ENCODE measurements at places on chromosomes 5 and 9.

DNA sequence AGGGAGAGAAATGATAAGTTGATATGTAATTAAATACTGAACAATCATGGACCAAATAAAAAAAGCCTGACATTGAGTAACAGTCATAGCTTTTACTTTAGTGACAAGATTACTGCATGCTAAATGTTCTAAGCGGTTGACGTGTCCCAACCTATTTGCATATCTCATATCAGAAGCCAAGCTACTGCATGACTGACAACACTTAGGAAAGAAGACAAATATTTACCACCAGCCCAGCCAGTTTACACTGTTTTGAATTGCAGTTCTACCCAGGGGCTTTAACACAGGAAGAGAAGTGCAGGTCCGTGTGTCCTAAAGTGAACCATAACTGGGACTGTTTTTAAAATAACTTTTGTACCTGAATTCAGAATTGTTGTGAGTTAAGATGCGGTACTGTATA is 219.9 kb downstream of the PRDM9 start:
- DNase-seq, result no peak

- DNase-seq, result no peak
Observed at GRCh38 chr5:41790038-41790776, 80.0 kb downstream of the OXCT1 start.

DNA sequence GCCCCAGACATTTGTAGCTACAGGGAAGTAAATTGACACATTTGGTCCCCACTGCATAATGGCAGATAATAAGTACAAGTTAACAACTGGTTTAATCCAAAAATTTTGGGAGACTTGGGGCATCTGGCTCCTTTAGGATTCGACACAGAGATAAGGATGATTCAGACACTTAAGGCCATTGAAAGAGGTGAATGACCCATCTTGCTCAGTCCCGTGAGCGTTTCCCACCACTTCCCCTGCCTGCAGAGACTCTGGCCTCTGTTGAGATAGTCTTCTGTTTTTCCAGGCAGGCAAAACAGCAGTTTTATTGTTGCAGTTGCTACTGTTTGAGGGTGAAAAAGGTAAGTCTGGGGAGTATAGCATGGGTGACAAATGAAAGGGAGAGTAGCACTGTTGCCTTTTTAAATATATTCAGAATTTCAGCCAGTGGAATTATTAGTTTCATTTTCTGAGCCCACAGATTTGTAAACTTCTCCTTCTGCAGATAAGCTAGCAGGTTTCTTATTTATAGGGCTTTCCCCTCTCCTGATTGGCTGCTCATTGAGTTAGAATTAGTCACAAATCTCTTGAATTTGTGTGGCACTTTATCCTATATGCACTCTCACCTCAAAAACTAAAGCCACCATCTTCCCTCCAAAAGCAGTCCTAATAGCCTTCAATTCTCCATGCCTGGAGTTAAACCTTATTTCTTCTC is 19.3 kb downstream of the ACO1 start:
- no peak for DNase-seq

DNA sequence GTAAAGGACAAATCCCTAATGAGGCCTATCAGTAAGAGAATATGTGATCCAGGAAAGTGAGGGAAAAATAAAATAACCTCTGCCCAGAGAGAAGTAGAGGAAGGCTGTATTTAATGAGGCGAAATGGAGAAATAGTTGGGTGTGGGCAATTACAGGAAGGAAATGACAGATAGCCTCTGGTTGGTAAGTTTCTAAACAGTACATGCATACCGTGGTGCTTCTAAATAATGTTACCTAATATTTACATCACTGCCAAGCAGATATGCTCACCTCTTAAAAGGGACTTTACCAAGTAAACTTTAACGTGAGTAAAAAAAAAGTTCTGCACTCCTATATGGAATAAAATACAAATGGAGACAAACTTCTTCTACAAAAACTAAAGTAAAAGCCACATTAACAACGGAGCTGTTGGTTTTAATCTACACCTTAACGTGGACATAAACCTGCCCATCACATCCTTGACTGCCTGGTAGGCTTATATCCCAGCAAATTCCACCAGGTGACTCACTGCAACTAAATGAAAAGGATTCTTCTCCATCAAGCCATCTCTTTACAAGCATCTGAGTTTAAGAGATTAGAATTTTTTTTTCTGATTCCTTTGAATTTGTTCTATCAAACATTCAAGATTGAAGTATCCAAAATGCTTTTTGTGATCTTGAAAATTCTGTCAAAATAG is 12.4 kb downstream of the NFIL3 start:
- no peak for DNase-seq

GRCh38 chr9:2494562-2494961 is 127.0 kb upstream of the VLDLR start:
- no peak for DNase-seq

GRCh38 chr9:126756876-126757415 is 47.9 kb upstream of the ZBTB43 start:
- DNase-seq, result no peak

DNA sequence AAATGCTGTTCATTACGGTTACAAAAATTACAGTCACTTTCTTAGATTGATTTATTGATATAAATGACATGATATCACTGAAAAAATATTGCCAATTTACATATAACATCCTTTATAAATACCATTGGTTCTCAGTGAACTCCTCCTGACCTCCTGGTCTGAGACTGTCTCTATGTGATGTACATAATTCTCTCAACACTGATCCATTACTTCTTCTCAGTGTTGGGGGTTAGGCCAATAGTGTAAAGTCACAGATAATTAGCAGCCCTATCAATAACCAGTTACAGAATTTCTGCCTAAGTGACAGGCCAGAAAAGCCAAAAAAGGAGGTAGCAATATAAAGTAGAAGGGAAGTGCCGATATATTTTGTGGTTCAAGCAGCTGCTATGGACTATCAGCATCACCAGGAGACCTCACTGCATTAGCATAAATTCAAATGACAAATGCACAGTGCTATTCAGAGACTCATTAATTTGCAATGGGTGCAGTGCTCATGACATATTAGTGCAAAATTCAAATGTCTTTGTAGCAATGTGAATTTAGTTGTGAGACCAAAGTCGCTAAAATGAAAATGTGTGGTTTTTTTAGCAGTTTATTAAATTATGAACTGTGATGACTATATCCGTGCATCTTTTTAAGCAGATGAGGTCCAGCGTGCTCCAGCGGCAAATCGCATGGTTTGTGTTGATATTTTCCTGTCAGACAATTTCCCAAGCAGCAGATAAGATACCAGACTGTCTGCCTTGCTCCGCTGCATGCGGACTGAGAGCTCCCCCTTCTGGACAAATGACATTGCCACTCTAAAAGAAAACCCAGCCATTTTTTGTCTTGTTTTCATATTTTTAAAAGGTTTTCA is 144.6 kb downstream of the CETN3 start:
- DNase-seq, result no peak

DNA sequence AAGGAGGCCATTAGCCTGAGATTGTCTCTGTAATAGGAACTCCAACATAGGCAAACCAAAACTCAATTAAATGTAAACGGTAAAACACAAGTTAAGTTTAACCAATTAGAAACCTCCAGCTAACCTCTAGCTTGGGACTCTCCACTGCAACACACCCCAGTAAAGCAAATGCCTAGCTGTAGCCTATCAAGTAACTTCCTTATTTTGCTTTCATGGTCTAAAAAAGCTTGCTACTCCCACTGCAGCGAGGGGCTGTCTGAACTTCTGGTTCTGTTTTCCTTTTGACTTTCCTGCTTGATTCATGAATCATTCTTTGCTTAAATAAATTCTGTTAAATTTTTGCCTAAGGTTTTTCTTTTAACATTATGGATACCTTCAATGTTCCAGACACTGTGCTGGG is 24.4 kb upstream of the C5orf46 start:
- DNase-seq, result no peak

DNA sequence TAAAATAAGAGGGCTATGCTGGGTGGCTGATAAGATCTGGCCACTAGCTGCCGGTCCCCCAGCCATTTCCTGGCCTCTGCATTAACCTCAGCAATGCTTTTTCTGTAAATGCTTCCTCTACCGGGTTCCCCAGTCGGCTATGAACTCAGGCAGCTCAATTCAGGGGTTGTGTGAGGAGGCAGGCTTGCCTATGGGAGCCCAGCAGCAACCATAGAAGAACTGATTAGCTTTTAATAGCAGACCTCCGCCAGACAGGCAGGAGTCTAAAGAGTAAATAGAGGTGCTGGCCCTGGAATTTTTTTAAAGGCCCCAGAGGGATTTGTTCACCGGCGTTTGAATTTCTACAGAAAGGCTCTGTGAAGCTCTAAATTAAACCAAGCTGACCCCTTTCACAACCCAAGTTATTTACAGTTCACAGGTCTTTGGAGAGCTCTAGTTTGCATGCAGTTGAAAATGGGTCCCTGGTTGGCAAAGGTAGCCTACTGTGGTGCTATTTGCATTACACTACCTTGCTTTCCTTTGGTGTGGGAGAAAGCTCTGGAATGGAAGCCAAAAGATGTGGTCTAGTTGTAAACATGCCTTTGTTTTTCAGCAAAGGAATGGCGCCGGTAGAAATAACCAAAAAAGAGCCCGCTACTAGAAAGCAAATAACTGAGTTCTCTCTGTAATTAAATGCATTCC is 289.7 kb upstream of the SEMA6A start:
- DNase-seq, result no peak

DNA sequence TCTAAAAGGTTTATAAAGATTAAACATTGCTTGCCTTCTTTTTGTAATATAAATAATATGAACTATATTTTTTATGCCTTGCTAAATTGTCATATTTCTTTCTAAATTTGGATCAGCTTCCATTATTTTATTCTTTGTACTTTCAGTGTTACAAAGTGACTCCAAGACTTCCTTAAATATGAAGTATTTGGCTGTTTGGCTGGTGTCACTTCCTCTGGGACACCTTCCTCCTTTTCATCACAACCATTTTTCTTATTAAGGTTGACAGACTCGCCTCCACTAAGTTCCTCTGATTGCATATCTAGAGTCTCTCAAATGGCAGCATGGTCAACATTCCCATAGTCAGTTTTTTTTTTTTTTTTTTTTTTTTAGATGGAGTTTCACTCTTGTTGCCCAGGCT is 73.8 kb upstream of the SLC1A1 start:
- no peak for DNase-seq

DNA sequence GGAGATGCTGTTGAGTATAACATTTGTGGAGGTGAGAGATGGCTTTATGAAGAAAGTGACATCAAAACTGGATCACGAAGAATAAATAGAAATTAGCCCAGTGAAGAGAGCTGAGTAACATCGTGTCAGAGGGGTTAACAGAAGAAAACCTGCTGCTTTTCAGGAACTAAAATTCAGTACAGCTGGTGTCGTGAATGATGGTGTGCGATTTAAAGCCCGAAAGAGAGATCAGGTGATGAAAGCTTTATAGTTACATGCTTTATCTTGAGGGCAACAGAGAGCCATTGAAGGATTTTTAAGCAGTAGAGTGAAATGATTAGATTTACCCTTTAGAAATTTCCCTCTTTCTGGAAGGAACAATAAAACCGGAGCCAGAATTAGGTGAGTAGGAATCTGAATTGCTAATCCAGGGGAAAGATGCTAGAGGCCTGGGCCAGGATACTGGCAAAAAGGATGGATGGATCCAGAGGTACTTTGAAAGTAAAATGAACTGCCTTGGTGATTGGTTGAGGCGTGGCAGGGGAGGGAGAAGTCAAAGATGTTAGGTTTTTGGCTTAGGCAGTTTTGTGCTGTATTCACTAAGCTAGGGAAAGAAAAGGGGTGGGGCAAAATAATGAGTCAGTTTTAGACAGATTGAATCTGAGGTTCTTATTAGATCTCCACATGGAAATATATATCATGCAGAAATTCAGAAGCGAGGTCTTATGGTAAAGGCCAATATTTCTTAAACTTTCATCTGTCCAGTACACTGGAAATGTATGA is 3.4 kb downstream of the LRRC70 start:
- no peak for DNase-seq

DNA sequence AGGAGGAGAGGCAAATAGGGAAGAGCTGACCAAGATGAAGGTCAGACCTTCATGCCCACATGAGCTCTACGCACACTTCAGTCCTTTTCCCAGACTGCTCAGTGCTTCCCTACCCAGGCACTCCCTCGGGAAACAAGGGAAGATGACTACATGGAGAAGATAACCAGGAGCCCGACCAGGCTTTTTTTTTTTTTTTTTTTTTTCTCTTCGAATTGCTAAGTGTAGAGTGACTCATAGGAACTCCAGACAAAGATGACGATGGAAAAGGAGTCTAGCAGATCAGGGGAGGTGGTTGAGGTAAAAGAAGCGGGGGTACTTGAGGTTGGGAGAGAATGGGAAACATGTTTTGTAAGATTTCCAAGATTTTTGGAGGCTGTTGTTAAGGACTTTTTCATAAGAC is 526.1 kb downstream of the BNC2 start:
- no peak for DNase-seq

GRCh38 chr5:55324815-55325418 is 17.1 kb downstream of the MTREX start:
- no peak for DNase-seq

GRCh38 chr5:164688437-164688836 is 1183.0 kb downstream of the MAT2B start:
- no peak for DNase-seq

DNA sequence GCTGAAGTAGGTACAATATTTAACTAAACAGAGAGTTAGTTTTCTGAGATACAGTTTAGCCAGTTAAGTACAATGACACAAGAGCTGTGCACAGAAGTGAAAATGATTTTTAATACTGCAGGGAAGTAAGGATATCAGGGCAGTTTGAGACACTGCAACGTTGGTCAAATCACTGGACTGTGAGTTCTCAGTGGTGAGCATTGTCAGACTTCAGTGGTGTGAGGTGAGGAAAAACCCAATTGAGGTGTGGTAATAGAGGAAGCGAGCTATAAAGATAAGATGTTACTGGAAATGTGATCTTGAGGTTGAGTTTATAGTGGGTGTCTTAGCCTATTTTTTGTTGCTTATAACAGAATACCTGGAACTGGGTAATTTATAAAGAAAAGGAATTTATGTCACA is 12.8 kb upstream of the FBXL7 start:
- DNase-seq, result no peak

DNA sequence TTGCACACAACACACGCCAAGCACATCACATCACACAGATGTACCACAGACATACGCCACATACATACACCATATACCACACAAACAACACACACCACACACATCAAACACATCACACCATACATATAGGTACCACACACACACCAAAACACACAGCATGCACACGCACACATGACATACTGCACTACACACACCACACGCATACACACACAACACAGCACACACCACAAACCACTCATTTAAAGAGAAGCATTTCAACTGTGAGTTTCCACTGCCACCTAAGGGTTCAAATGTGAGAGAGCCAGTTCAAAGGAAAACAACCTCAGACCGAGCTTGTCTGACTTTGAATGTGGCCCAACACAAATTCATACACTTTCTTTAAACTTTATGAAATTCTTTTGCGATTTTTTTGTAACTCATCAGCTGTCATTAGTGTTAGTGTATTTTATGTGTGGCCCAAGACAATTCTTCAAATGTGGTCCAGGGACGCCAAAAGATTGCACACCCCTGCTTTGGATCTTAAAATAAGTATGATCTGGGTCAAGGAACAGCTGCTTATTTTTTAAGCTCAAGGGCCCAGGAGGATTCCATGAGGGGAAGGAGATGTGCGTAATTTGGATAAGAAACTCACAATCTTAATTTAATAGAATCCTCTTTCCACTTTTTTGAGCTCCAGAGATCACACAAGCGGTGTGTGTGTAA is 494.6 kb downstream of the GADD45G start:
- DNase-seq, result no peak

Measured in keratinocyte (primary cell).